GDM1 (cell line): ENCODE measurements at places on chromosomes 6 and 20.

- DNase-seq = no peak
Observed at GRCh38 chr6:151166180-151166579, 73.6 kb upstream of the AKAP12 start.

GRCh38 chr6:41002168-41002567 is 36.9 kb downstream of the UNC5CL start:
- no peak for DNase-seq

- no peak for DNase-seq
Observed at GRCh38 chr20:55360895-55361294, 644.4 kb downstream of the CBLN4 start.

GRCh38 chr6:49453221-49453620 is 9.8 kb downstream of the MMUT start:
- DNase-seq = no peak

GRCh38 chr6:1787894-1788293 is 178.2 kb downstream of the FOXC1 start:
- DNase-seq = no peak
